AG20443 (cell line): ENCODE measurements at places on chromosomes 5 and 9.

DNA sequence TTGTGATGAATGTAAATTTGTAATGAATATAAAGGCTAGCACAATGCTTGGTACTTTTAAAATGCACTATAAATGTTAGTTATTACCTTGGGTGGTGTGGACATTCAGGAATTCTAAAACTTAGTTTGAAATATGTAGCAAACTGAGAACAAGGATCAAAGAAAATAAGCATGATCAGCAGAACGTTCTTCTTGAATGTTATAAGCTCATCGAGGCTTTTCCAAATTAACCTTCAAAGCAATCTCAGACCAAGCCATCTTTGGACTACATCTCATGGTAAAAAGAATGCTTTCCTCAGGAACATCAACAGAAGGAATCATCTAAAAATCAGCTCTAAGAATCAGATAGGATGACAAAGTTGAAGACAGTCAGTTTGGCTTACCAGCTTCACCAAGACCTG lies 146.3 kb downstream of the SLIT3 start:
- no peak for DNase-seq

- no peak for DNase-seq
Observed at GRCh38 chr9:12595400-12595799, 97.8 kb upstream of the TYRP1 start.

DNA sequence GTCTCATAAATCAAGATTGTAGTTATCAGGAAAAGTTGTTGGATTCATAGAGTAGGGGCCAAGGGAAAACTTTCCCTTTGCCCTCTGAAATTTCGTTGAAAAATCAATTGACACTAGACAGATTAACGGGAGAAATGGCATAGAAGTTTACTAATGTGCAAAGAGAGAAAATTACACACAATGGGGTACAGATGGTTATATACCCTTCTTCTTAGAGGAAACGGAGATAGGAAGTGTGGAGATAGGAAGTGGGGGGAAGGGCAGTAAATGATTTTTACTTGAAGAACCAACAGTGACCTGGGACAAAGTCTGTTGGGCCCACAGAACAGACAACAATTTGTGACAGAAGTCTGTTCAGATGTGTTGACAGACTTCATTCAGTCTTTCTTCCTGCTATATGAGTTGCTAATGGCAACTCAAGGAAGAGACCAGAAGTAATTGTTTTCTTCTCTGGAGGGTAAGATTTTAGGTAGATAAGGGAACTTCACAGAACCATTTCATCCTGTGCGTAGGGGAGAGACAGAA lies 177.9 kb downstream of the C9orf152 start:
- no peak for DNase-seq

GRCh38 chr5:1294835-1295649 lies at the start of gene TERT:
Gene TERT (minus strand): TSS chr5:1295068. CDS start chr5:1294989, 79 bp downstream.
- no peak for DNase-seq

DNA sequence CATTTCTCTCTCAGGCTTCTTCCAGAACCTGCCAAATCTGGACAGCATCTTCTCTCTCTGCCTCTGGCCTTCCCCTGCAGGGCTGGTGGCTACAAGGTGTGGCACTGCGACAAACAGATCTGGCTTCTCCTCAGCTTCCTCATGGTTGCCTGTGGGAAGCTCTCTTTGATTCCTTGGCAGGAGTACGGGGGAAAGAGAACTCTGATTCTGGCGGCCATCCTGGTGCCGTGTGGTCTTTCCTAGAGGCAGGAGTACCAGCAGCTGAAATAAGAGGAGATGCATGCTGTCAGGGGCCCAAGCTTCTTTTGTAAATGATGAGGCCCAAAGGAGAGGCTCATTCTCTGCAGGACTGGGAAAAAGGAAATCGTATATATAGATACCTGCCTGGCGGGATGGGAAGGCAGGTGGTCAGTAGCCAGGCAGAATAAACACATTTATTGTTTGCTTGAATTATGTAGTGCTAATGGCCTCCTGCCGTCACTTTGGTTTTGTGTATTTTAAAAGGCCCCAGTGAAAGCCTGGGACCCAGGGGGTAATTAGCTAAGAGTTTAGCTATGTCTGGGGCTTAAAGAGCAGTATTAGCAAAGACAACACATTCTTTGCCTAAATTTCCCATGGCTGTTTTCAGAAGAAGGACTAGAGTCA lies at the start of gene CER1:
Gene CER1, minus strand, starts transcription at position 343 of the 645 bp plus-strand sequence. Its CDS starts 61 bp downstream, at position 282.
- no peak for DNase-seq

DNA sequence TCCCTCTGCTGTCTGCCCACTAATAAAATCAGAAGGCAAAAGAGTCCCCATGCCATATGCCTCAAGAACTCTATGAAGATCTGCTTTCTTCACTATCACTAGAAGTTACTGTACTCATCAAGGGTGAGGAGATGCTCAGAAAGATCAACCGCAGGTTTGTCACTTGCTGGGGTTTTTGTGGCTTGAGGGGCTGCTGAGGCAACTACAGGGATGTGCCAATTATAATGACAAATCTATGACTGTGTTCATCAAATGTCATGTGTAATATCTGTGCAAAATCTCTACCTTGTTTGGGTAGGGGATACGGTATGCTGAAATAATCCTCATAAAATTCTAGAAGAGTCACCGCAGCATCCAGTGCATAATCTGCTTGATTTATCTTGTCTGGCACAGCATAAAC lies 13.0 kb downstream of the ERAP1 start:
- no peak for DNase-seq

- DNase-seq, result no peak
Observed at GRCh38 chr5:56815658-56816545, 553 bp downstream of the MAP3K1 start.

DNA sequence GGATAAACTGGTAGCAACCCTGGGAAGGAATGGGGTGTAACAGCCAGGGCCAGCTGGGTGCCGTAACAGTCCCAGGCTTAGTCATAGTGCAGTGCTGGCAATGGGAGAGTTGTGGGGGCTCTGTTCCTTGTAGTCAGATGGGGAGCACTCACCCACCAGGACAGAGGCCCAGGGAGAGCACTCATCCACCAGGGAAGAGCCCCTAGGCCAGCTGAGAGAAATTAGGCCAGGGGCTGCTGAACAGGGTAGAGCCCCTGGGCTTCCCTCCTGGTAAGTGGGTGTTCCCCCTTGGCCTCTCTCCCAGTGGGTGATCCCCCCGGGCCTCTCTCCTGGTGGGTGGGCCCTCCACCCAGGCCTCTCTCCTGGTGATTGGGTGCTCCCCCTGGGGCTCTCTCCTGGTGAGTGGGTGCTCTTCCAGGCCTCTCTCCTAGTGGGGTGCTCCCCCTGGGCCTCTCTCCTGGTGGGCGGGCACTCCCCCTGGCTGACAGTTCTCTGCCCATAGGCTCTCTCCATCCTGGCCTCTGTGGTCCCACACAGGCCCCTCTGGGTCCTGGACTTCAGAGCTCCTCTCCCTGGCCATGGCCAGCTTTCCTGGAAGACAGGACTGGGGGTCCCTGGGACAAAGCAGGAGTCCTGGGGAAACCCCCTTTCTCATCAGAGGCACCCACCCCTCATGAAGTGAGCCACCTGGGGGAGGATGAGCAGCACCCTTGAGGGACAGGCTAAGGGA lies 13.4 kb downstream of the FGD3 start:
- DNase-seq, result no peak

DNA sequence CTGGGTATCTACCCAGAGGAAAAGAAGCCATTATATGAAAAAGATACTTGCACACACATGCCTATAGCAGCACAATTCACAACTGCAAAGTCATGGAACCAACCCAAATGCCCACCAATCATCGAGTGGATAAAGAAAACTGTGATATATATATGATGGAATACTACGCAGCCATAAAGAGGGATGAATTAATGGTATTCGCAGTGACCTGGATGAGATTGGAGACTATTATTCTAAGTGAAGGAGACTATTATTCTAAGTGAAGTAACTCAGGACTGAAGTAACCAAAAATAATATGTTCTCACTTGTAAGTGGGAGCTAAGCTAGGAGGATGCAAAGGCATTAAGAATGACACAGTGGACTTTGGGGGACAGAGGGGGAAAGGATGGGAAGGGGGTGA lies 30.0 kb upstream of the GABBR2 start:
- DNase-seq, result no peak

- no peak for DNase-seq
Observed at GRCh38 chr5:127916885-127917573, 166.5 kb upstream of the SLC12A2 start.
